ENCODE measurements at places on chromosomes 13 and 19. TPM values are rescaled to one million over a fixed set of nuclear protein-coding genes. Genes with fewer than 3 reads are reported as not detected.

Gene LGALS14
- not detected for total RNA-seq

Gene VSTM2B
- total RNA-seq, result not detected

Gene BST2
- 315 TPM for total RNA-seq

Gene CD79A
- 0.10 TPM for total RNA-seq

Gene PROZ
- not detected for total RNA-seq

Gene GPC6
- not detected for total RNA-seq

Gene ZNF667
- total RNA-seq, result 0.94 TPM

Gene ZNF468
- 12.3 TPM for total RNA-seq

Gene SAFB
- 27.6 TPM for total RNA-seq

Gene LAIR1
- not detected for total RNA-seq

Gene POU2F2
- total RNA-seq, result 1.00 TPM

Gene NOVA2
- 9.7 TPM for total RNA-seq

Gene EBPL
- total RNA-seq, result 109 TPM

Gene ZNF135
- 0.93 TPM for total RNA-seq

Gene UPK1A
- total RNA-seq, result not detected

Gene KLK12
- total RNA-seq, result not detected

Gene ZNF880
- total RNA-seq, result 12.8 TPM

Gene B3GNT8
- 1.5 TPM for total RNA-seq

Gene FCHO1
- 3.3 TPM for total RNA-seq

Gene MYO9B
- total RNA-seq, result 80.9 TPM

Gene ZNF432
- 2.7 TPM for total RNA-seq

Gene ZNF729
- not detected for total RNA-seq

Gene CLEC11A
- 19.5 TPM for total RNA-seq

Gene PLEKHA4
- total RNA-seq, result 0.93 TPM

Gene LGALS4
- not detected for total RNA-seq

Gene THSD8
- not detected for total RNA-seq

Gene ZNF573
- total RNA-seq, result 3.0 TPM

Gene GPR12
- total RNA-seq, result not detected

Gene DIAPH3
- 20.6 TPM for total RNA-seq

Gene ECSIT
- total RNA-seq, result 56.5 TPM

Gene ZNF540
- not detected for total RNA-seq

Gene ADGRL1
- 3.2 TPM for total RNA-seq

Gene KCNJ14
- 0.39 TPM for total RNA-seq

Gene SHISA7
- not detected for total RNA-seq

Gene ZNF814
- 4.9 TPM for total RNA-seq

Gene MATK
- not detected for total RNA-seq

Gene FCER2
- not detected for total RNA-seq

Gene CALR
- 1,380 TPM for total RNA-seq
